Right renal cortex interstitium (tissue), 3 donors: ENCODE measurements at places on chromosomes 3 and 15. TPM values are rescaled to one million over a fixed set of nuclear protein-coding genes. Genes with fewer than 3 reads are reported as not detected.

The STRIT1 gene
- polyA plus RNA-seq = 1.9 TPM

The SLC2A2 gene
- polyA plus RNA-seq = 11.3 TPM

The SI gene
- polyA plus RNA-seq = not detected

The WNT5A gene
- 44.3 TPM for polyA plus RNA-seq

The KCNMB3 gene
- 6.5 TPM for polyA plus RNA-seq

The SAMMSON gene
- 0.11 TPM for polyA plus RNA-seq

The GUCA1C gene
- 0.21 TPM for polyA plus RNA-seq
